Effector CD8-positive, alpha-beta T cell (primary cell): ENCODE measurements at places on chromosomes 2 and 18.

DNA sequence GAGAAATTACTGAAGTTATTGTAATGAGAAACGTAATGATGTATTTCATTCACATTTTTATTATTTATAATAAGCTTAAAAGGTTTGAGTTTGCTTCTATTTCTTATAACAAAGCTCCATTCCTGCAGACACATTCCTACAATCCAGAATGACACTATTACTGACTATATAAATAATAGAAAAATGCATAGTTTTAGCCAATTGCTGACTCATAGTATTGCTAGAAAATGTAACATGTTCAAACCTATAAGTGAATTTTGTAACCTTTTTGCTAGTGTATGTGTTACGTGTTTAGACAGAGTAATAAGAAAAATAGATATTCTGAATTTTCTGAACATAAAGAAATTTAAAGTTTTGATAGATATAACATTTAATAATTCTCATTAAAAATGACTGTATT is 9.3 kb upstream of the VWC2L start:
- no peak for DNase-seq

DNA sequence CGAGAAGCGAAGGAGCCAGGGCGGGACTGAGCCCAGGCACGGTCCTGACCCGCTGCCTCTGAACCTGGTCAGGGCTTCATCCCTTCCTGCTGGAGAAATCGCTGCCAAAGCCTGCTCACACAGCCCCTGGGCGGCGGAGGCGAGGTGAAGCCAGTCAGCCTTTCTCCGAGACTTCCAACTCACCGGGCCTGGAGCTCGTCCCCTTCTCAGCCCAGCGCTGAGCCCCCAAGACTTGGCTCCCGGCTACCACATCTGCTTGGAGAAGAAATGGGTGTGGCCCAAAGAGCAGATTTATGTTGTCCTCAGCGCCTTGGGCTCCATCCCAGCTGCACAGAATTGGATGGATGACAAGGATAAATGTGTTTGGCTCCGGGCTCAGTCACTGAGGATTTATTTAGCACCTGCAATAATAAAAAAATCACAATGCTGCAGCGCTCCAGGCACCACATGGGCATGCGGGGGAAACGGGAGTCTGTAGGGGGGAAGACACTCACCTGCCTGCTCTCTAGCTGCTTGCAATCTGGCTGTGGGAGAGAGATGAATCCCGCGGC is 64.9 kb downstream of the ACTR2 start:
- no peak for DNase-seq

DNA sequence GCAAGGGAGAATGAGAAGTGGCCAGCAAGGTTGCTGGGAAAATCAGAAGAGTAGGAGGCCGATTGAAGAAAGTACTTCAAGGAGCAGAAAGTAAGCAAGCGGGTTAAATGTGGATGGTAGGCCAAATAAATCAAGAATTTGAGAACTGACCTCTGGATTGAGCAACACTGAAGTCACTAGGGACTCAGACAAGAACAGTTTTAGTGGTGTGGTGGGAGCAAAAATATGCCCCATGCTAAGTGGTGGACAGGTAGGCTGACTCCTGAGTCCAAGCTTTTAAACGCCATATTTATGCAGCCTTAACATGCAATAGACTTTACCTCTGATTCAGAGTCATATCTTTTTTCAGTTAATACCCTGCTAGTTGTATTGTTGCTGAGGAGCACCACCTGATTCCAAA is 4.5 kb downstream of the TRABD2A start:
- no peak for DNase-seq

DNA sequence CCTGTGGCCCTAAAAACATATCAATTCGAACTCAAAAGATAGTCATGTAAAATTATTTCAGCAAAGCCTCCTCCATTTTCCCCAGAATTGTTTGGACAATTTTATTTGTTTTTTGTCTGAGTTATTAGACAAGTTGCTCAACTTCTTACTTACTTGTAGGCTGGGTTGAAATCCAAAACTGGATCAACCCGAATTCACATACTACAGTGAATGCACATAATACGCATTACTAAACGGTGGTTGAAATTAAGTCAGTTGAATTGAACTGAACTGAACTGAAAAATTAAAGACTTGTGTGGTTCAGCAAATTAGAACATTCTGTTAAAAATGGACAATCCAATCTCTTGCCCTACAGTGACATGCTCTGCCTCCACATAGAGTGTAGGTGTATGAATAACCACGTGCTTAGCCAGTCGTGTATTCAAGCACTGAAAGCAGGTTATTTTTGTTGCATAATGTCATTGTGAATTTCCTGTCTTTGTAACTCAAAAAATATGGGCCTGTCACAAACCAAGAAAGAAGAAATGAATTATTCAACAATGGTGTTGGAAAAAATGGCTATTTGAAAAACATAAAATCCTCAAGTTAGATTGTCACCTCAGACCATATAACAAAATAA is 441.0 kb downstream of the TXNL1 start:
- no peak for DNase-seq

DNA sequence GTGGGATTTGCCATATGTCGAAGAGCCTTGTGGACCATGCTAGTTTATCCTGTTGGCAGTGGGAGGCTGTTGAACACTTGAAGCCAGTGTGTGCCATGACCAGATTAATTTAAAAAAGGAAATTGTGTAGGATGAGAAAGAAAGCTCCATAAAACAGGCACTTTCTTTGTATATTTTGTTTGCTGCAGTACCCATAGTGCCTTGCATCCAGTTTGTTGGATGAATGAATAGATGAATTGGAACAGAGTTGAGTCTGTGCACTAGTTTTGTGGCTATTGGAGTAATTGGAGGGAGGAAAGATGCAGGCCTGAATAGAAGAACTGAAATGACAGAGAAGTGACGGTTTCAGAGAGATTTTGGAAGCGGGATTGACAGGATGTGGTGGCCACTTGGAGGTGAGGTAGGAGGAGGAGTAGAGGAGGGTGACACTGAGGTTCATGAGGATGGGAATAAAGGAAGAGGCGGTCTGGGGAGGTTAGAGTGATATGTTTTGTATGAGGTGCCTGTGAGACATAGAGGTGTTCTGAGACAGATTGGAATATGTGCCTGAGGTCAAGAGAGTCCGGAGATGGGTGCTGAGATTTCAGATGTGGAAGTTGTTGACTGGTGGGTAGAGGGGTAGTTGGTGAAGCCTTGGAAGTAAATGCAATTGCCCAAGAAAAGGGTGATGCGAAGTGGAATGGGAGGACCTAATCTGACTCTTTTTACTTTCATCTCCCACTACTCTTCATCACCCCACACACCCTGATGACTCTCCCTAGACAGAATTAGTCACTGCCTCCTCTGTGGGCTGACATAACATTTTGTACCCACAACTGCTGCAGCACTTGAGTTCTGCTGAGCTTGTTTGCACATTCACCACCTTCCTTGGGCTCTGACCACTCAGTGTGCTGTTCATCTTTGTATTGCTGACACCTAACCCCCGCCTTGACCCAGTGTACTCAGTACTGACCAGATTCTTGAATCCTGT is 5.1 kb downstream of the DGUOK start:
- no peak for DNase-seq

- DNase-seq = no peak
Observed at GRCh38 chr2:213243189-213244044, 40.8 kb upstream of the SPAG16 start.

GRCh38 chr2:176768185-176768584 is 444.4 kb upstream of the HNRNPA3 start:
- DNase-seq = no peak

- no peak for DNase-seq
Observed at GRCh38 chr2:165903406-165903805, 50.2 kb downstream of the TTC21B start.

GRCh38 chr2:178731300-178731699 is 75.9 kb downstream of the TTN start:
- no peak for DNase-seq

GRCh38 chr18:37272226-37272625 is 293.4 kb downstream of the CELF4 start:
- DNase-seq = no peak

- DNase-seq = no peak
Observed at GRCh38 chr2:17540093-17540812, at the start of gene VSNL1. VSNL1 (plus strand) TSS chr2:17540696; CDS start chr2:17592075, 51,379 bp downstream.

DNA sequence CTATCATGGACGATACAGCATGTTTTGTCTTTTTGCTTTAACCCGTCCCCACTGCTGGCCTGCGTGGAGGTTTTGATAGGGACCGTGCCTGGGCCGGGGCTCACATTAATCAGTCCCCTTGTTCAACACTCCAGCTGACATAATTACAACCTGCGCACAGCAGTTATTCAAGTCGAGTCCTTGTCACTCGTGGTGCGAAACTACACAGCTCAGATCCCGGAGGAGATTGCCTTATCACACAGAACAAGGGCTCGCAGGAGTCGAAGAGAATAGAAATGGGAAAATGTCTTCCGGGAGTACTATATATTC is 304.4 kb downstream of the ZNF407 start:
- no peak for DNase-seq

DNA sequence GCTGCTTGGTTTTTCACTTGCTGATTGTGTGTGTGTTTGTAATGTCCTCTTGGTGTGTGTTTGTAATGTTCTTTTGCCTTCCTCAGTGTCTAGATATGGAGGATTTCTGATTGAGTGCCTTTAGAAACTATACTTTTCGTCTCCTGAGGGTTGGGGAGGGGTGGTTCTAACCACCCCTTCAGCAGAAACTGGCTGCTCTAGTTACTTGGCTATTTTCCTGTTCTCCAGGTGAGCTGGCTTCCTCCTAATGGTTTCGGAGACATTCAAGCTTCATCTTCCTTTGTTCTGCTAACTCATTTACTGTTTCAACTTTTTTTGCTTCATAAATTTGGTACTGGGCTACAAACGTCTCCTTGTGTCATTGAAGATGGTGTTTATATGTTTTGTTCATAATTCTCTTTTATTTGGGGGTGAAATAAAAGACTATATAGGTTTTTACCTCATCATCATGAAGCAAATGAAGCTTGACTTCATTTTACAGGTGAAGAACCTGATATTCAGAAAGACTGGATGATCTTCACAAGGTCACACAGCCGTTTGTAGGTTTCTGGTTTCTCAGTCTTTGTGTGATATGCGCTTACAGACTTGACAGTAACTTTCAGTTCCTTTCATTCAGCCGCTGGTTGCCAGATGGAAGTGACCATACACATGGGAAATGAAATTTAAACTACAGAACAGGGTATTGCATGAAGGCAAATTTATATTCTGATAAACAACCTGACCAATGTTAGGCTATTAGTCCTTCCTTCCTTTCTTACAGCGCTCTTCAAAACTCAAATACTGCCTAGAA is 238.5 kb downstream of the GALR1 start:
- DNase-seq = no peak

DNA sequence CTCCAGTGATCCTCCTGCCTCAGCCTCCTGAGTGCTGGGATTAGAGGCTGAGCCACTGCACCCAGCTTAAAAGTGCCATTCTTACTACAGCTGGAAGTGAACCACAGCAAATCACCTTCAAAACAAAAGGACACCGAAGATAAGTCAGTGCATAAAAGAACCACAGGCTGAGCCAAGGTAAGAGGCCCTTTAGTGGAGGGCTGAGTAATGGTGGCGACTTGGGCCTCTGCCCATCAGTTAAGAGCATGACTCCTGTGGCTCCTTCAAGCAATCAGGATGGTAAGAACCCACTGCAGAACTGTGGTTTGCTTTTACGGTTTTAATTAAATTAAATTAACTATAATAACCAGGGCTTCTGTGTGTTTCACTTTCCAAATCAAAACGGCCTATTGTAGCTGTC is 75.1 kb downstream of the CTAGE1 start:
- DNase-seq = no peak

DNA sequence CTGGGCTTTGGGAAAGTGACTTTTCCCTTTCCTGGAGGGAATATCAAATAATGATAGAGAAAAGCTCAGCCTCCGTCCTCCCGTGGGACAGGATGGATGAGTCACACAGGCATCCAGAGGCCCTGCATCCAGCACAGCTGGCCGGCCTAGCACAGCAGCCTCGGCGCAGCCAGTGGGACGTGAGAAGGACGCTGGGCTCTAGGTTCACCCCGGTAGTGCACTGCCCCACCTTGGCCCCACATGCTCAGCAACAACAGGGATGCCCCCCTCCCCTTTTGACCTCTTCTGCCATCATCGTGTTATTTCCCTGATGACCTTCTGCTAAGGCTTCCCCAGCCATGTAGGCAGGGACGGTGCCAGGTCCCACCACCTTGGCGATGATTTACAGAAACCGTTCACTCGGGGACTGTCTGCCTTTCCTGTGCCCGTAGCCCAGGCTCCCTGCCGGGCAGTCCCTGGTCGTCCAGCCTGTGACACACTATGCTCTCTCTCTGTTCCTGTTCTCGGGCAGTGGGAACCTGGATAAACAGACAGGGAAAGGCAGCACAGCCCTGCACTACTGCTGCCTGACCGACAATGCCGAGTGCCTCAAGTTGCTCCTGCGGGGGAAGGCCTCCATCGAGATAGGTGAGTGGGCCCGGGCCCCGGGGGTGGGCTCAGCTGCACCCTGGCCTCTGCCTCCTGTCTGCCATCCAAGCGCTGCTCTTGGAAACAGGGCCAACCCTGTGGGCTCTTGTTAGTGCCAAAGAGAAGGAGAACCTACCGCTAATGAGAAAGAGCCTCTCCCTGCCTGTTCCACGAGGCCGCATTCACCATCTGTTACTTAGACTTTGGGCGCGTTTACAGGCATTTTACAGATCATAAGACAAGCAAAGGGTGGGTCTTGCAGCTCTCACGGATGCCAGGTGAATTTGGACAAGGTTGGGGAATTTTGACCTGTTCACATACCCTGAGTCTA is 44.6 kb downstream of the ITGB1BP1 start:
- DNase-seq = no peak

DNA sequence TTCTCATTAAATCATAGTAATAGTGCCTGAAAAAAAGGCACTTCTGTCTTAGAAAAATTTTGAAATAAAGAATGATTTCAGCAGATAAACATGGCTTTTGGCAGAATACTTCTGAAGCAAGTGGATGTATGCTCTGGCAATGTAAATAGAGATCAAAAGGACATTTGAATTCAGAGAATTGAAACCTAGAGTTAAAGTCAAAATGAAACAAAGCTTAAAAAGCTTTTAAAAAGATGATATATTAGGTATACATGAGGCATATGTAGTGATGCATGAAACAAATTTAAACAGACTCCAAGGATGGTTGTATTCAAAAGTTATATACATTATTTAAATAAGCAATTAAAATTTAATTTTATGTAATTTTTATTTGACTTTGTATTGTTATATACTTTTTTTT is 1344.5 kb upstream of the TMEFF2 start:
- no peak for DNase-seq

GRCh38 chr18:69209761-69210160 is 190.9 kb upstream of the DOK6 start:
- DNase-seq = no peak

DNA sequence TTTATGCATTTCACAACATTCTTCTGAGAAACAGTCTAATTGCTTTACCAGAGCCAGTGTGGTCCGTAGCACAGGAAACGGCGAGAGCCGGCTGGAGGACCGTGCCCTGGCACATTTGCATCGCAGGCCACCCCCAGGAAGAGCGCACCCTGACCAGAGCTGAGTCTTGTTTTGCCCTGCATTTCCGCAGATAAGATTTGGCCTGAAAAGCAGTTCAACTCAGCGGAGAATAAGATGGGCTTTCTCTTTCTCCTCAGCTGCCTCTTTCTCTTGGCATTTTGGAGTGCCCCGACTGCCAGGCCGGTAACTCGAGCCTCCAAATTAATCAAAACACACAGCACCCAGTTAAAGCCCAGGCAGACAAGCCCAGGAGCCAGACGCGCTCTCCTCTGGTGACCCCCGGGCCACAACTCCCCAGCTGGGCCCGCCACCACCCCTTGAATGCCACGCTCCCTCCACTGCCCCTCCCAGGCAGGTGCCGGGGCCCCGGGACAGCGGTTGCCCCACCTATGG is 464 bp downstream of the COL4A4 start:
- no peak for DNase-seq
